ENCODE measurements at places on chromosomes 6 and 20. TPM values are rescaled to one million over a fixed set of nuclear protein-coding genes. Genes with fewer than 3 reads are reported as not detected.

GRCh38 chr6:163490826-163491577 lies 76.5 kb downstream of the QKI start:
- peak; percentile 15 for DNase-seq

DNA sequence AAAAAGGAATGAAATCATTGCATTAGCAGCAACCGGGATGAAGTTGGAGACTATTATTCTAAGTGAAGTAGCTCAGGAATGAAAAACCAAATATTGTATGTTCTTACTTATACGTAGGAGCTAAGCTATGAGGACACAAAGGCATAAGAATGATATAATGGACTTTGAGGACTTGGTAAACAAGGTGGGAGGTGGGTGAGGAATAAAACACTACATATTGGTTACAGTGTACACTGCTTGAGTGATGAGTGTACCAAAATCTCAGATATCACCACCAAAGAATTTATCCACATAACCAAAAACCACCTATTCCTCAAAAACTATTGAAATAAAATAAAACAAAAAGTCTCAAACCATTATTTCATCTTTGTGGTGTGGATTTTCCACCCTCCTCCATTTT lies 593.5 kb downstream of the TENT5A start:
- no peak for DNase-seq

DNA sequence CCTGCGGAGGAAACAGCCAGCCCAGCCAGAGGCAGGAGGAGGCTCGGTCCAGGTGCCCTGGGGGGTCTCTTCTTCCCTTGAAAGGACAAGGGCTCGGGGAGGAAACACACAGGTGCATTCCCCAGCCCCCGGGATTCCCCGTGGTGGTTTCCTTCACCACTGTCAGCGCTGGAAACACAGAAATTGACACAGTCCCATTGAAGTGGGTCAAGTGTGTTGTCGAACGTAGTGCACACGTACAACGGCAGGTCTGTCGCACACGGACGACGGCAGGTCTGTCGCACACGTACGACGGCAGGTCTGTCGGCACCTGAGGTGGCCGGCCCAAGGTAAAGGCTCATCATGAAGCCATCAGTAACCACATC lies 80.9 kb downstream of the DLL1 start:
- DNase-seq = no peak

DNA sequence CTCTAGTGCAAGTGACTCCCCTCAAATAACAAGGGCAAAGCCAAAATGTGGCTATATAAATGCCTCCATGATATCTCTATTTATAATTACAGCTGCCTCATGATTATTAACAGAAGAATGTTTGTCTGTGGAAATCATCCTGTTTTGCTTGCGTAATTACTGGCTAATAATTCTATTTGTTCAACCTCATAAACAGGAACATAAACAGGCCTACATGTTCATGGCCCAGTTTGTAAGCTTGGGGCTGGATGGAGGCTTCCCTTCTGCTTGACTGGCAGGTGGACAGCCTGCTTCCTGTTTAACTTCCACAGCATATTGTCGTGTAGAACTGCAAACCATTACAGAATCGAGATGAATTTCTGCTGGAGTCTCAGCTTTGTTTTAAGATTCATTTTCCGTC lies 766.0 kb upstream of the MAP3K7 start:
- no peak for DNase-seq

GRCh38 chr6:119328892-119329793 lies 20.4 kb downstream of the MAN1A1 start:
- no peak for DNase-seq

DNA sequence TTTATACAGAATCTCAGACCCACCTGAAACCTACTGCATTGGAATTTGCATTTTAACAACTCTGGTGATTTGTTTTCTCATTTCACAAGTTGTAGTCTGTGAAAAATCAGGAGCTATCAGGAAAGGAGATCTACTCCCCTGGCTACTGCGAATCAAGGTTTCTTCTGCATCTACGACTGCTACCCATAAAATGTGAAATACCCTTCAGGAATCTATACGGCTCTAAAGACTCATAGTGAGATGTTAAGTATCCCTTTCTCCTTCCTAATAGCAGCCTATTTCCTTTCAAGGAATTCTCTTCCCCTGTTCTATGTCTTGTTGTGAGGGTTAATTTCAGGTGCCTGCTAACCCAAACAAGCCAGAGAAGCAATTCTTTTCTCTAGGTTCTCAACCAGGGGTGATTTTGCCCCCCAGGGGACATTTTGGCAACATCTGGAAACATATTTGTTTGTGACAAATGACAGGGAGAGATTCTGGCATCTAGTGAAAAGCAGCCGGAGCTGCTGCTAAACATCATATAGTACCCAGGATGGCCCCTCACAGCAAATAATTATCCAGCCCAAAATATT lies 26.3 kb downstream of the WFDC3 start:
- no peak for DNase-seq

DNA sequence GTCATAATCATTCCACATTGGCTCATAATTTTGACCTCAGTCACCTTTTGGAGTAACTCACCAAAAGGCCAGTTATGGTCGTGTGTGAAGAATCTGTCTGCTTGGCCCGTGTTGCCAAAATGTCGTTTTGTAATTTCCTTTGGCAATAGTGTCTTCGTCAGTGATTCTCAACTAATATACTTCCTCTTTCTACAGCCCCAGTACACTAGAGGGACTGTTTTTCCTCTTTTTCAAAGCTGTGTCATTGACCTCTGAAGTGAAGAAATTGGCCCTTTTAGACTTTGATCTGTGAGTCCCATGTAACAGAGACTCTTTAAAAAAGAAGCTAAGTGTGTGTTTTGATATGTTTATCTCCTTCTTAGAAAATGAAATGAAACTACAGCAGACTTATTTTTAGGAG lies 5.2 kb downstream of the FOXO3 start:
- DNase-seq = no peak

BPI gene
- total RNA-seq = not detected
